ENCODE measurements at places on chromosomes 4 and X. TPM values are rescaled to one million over a fixed set of nuclear protein-coding genes. Genes with fewer than 3 reads are reported as not detected.

AFF2 gene
- 0.95 TPM for total RNA-seq

PLS3 gene
- total RNA-seq, result 74.7 TPM

ZCCHC18 gene
- total RNA-seq, result not detected

DNA sequence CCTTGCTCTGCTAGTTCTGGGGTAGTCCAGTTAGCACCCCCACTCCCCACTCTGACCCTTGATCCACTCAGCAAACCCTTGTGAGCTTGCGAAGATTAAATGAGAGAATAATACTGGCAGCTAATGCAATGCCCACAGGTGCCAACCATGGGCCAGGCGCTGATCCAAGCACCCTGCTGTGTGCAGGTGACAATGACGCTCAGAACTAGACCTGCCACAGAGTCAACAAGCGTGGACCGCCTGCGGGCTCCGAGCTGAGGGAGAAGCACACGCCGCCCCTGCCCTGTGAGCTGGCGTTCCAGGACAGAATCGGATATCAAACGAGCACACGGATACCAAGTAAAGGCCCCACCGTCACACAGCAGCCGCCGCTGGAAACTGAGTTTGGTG is 129.2 kb downstream of the FAM53A start:
- DNase-seq, result no peak

- no peak for DNase-seq
Observed at GRCh38 chr4:55303760-55304165, 42.3 kb upstream of the SRD5A3 start.

DNA sequence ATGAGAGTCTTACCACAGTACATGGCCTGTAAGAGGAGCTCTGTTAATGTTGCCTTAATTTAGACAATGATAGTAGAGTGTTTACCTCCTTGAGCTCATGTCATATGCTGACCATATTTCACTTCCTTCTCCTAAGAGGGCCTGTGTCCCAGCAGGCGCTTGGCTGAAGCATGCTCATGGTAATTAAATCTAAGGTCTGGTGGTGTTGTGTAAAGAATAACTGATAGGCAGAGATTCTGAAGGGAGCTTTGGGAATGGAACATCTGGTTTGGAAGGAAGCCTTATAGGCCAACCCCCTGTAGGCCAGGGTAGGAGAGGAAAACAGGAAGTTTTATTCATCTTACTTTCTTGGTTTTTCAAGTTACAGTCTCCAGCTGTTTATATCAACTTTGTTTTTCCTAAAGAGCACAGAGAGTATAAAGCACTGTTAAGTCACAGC is 300.2 kb downstream of the USP46 start:
- no peak for DNase-seq

GRCh38 chr4:73211968-73212367 is 46.6 kb downstream of the ANKRD17 start:
- DNase-seq, result no peak

DNA sequence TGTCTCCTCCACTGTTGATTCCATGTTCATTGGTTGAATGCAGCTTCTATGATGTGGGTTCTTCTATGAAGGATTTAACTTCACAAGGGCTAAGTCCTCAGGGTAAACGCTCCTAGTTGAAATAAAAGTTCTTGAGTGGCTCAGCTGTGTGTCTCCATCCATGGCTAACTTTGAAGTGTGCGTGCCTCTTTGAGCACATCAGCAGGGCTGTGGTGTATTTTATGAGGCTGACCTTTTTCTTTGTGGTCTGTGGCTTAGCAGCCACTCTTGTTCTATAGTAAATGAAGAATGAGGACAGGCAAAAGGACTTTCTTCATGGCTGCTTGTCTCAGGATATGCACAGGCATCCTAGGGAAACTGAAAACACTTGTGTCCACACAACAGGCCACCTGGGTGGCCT is 88.5 kb downstream of the KIT start:
- no peak for DNase-seq

- DNase-seq, result no peak
Observed at GRCh38 chrX:13719192-13719856, 15.1 kb downstream of the TRAPPC2 start.

GRCh38 chrX:150769408-150769807 is 76.2 kb downstream of the MTMR1 start:
- no peak for DNase-seq

GRCh38 chr4:152734699-152735050 is 44.9 kb downstream of the TIGD4 start:
- DNase-seq, result no peak

Measured in suprapubic skin (tissue), 4 donors.